ENCODE measurements at places on chromosomes 6 and 20. TPM values are rescaled to one million over a fixed set of nuclear protein-coding genes. Genes with fewer than 3 reads are reported as not detected.

- H3K36me3 ChIP-seq = no peaks in the 10 kb centered on the region
- H3K4me1 ChIP-seq = no peaks in the 10 kb centered on the region
- no peak for DNase-seq
- H3K4me3 ChIP-seq = no peak overlapping the region
- H3K27me3 ChIP-seq = peaks cover 4% of the 10 kb centered on the region
Measured at GRCh38 chr6:71079677-71080076, 122.8 kb upstream of the B3GAT2 start.

- no peak overlapping the region for H3K4me3 ChIP-seq
- H3K27me3 ChIP-seq = no peaks in the 10 kb centered on the region
- H3K4me1 ChIP-seq = no peaks in the 10 kb centered on the region
- H3K36me3 ChIP-seq = no peaks in the 10 kb centered on the region
Measured at GRCh38 chr6:5684320-5685053, 322.2 kb downstream of the NRN1 start.

GRCh38 chr20:37901240-37901639 lies 1.7 kb upstream of the VSTM2L start:
- no peak overlapping the region for H3K27ac ChIP-seq
- no peak overlapping the region for H3K4me3 ChIP-seq
- DNase-seq = no peak
- H3K36me3 ChIP-seq = no peaks in the 10 kb centered on the region
- peaks cover 17% of the 10 kb centered on the region for H3K4me1 ChIP-seq

GRCh38 chr6:144415835-144416237 lies 130.7 kb downstream of the UTRN start:
- H3K36me3 ChIP-seq = no peaks in the 10 kb centered on the region
- H3K27ac ChIP-seq = peak overlapping the region; percentile 20
- H3K4me3 ChIP-seq = no peak overlapping the region
- H3K27me3 ChIP-seq = no peaks in the 10 kb centered on the region
- DNase-seq = no peak
- H3K4me1 ChIP-seq = peaks cover 39% of the 10 kb centered on the region

- no peak overlapping the region for H3K4me3 ChIP-seq
- no peaks in the 10 kb centered on the region for H3K27me3 ChIP-seq
- H3K36me3 ChIP-seq = peaks cover 5% of the 10 kb centered on the region
- DNase-seq = no peak
- H3K4me1 ChIP-seq = peaks cover 13% of the 10 kb centered on the region
- no peak overlapping the region for H3K27ac ChIP-seq
Measured at GRCh38 chr20:50913690-50914375, 17.4 kb downstream of the ADNP start.

- peak; percentile 62 for DNase-seq
- peak overlapping the region; percentile 77 for H3K27ac ChIP-seq
- H3K4me1 ChIP-seq = peaks cover 31% of the 10 kb centered on the region
- H3K36me3 ChIP-seq = no peaks in the 10 kb centered on the region
- peak overlapping the region; percentile 88 for H3K4me3 ChIP-seq
Measured at GRCh38 chr6:57221191-57221935, 744 bp downstream of the RAB23 start.

Gene MLIP
- 0.33 TPM for total RNA-seq

Gene CENPQ
- total RNA-seq = 29.4 TPM
